ENCODE measurements at places on chromosomes 11 and 22.
A peak's percentile ranks its signal among the peaks of the same experiment; 100 is the strongest.

DNA sequence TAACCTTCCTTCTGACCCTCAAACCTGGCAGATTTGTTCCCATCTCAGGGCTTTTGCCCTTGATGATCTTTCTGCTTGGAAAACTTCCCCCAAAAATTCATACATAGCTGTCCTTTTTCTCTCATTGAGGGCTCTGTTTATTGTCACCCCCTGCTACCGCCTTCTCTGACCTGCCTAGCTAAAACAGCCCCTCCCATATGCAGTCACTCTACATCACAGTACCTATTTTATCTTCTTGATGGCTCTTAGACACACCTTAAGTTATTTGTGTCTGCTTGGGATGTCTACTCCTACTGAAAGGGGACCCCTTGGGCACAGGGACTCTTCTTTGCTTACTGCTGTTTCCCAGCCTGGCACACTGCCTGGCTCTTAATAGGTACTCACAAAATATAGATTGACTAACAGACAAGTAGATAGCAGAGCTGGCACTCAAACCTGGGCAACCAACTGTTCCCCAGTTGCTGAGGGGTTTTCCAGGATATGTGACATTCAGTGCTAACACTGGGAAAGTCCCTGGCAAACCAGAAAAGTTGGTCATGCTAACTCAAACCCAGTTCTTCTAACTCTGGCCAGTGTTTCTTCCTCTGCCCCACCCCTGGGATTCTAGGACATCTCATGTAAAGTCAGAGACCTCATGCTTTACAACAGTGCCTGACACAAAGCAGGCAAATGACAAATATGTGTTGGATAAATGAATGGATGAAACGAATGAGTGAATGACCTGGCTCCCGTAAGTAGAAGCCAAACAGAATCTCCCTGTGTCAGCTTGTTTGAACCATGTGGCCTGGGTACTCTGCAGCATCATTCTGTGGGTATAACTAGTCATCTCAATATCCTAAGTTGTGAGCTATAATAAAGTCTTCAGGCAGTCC is 19.8 kb upstream of the FJX1 start:
- peak; percentile 30 for DNase-seq

DNA sequence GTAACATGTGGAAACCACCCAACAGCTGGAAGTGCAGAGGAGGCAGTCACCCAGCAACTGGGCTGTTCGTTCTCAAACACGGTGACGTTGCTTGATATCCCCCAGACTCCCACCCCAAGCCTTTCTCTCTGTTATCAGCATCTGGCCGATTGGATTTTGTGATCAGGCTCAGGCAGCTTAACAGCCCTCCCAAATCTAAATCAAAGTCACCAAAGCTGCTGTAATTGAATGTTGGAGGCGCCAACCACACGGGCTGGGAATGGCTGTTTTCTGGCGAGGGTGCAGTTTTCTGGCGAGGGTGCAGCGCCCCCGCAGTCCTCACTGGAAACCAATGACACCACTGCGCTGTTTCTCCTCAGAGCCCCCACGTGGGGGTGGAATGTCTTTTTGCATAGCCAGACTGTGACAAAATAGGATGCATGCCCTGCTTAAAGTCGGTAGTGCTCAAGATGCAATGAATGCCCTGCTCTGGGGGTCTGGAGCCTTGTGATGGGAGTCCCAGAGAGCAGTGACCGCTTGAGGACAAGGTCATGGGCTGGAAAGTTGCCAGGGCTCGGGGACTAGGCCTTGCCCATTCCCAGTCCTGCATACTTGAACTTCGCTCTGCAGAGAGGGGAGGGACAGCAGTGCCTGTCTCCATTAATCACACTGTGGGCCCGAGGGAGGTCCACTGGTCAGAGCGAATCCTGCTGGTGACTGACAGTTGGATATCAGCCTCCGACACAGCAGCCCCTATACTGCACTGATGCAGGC is 105.3 kb downstream of the MORC2 start:
- no peak for DNase-seq

DNA sequence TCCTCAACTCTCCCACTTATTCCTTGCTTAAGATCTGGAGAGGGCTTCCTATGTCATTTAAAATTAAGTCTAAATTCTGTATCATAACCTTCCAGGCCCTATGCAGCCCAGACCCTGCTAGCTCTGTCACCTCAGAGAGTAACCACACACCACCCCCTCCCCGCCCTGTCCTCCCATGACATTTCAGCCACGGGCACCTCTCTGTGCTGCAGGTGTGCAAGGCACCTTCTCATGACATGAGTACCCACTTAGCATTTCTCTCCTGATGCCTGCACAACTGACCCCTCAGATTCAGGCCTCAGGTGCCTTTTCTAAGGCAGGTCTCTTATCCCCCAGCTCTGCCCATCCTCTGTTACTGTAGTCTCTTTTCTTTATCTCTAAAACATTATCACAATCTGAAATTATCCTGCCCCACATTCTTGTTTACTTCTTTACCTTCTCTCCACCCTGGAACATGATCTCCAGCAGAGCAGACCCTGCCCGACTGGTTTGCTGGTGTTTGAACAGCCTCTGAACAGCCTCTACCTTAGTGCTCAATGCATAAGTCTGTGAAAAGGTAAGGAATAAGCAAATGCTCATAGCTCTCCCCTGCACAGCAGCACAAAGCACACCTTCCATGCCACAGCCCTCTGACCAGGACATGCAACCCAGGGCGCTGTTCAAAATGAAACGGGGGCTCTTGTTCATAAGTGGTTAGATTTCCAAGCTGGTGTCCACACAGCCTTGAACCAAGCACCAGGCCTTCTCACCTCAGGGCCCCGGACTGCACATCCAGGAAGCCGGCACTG is 196.1 kb upstream of the B3GAT1 start:
- no peak for DNase-seq

DNA sequence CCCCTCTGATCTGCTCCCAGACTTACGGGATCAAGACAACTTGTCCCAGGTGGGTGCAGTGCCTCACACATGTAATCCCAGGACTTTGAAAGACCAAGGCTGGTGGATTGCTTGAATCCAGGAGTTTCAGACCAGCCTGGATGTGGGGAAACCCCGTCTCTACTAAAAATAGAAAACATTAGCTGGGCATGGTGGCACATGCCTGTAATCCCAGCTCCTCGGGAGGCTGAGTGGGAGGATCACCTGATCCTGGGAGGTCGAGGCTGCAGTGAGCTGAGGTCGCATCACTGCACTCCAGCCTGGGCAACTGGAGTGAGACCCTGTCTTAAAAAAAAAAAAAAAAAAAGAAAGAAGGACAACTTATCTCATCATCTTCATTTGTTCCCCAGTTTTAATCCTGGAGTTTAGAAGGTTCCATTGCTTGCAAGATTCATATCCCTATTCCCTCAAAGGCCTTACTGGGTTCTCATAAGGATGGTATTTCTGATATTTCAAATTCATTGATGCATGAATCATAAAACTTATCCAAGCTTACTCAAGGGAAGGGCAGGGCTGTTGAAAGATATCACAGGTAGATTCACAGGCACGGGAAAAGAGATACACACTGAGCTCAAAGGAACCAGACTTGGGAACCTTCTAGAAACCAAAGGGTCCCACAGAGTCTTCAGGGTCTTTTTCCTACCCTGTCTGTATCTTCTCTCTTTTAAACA is 14.6 kb downstream of the ENDOD1 start:
- no peak for DNase-seq

DNA sequence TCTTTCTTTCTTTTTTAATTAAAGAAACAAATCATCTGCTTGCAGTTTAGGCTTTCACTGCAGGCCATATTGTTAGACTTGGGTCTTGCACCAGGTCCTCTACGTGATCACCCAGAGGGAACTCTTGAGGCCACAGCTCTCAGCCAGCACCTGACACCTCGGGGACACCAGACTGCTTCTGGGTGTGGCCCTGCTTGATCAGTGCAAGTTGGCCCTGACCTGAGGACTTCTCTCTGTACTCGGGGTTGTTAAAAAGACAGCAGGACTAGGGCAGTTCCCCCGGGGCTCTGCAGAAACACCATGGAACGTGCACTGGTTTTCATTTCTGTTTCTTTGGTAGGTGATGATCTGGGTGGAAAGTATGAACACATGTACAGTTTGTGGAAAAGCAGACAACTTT is 51.2 kb upstream of the MYO18B start:
- DNase-seq = no peak

- no peak for DNase-seq
Measured at GRCh38 chr11:28584992-28585391, 476.8 kb downstream of the METTL15 start.

DNA sequence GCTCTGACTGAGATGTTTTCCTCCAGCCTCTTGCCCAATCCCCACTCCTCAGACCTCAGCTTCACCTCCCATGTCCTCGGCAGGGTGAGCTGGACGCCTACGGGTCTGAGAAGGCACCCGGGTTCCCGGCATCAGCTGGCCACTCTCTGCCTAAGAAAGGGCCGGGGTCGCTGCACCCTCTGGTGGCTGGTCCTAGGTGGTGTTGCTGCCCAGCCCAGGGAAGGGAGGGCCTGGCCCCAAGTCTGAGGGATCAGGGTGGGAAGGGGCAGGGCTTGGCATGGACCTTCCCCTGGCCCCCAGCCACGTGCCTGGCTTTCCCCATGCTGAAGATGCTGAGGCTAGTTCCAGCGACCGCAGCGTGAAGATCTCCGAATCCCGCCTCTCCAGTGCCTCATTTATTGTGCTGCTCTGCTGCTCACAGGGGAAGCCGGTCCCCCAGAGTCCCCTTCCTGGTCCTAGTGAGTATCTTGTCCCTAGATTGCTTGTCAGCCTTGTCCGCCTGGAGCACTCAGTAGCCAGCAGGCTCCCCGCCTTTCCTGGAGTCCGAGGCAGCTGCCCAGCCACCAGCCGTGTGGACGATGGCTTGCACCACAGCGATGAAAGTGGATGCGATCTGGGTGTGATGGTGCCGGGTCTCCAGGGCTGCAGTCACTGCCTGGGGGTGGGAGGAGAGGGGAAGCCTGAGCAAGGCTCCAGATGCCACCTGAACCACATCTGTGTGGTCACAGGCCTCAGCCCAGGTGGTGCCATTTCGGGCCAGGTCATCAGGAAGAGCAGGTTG is 2.9 kb upstream of the GGT5 start:
- no peak for DNase-seq

DNA sequence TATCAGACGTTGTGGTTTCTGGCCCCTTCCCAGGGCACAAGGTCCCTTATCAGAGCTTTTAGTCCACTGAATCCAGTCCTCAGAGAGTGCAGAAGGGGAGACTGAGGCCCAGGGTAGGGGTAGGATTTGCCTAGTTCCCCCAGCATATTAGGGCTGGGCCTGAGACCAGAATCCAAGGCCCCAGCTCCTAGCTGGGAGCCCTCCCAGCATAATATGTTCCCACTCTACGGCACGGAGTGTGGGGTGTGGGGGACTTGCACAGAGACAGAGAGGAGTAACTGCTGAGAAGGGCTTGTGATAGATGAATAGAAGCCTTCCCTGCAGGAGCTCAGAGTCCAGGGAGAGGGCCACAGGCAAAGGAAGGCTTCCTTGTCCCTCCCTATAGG is 43.8 kb downstream of the NEU3 start:
- DNase-seq = no peak

GRCh38 chr11:3197878-3198528 is 20.6 kb downstream of the MRGPRG start:
- no peak for DNase-seq

- no peak for DNase-seq
Measured at GRCh38 chr22:28344918-28345703, 334.5 kb downstream of the TTC28 start.

- no peak for DNase-seq
Measured at GRCh38 chr11:12377106-12377823, at the start of gene PARVA. TSS of gene PARVA (plus strand) at chr11:12377571. CDS start at chr11:12377648, 77 bp downstream.

DNA sequence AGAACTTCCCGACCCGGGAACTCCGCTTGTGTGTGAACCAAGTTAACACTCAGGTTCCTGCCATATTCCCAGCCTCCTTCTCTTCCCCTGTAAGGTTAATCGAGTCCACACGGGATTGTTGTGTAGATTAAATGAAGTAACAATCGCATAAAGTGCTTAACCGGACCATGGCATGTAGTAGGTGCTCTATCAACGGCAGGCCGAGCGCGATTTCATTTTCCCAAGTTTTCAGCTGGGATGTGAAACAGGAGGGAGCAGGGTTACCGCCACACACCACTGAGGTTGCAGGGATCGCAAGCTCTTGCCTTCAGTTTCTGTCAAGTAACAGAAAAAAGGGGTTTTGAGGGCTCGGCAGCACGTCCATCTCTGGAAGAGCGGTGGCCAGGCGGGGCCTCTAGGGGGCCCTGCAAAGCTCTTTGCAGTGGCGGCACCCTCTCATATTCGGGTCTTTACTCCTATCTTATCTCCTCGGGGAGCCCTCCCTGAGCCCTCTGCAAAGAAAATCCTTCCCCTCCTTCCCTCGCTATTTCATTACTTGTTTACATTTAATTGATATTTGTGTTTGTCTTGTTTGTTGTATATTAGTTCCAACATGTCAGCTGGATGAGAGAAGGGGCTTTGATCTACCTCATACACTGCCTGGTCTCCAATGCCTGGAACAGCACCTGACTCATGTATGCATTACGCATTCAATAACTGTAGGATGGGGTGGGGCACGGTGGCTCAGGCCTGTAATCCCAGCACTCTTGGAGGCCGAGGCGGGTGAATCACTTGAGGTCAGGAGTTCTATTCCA is 816 bp upstream of the PLEKHA7 start:
- DNase-seq = no peak

GRCh38 chr11:118171269-118172062 is 5.0 kb downstream of the SCN2B start:
- peak; percentile 4 for DNase-seq

DNA sequence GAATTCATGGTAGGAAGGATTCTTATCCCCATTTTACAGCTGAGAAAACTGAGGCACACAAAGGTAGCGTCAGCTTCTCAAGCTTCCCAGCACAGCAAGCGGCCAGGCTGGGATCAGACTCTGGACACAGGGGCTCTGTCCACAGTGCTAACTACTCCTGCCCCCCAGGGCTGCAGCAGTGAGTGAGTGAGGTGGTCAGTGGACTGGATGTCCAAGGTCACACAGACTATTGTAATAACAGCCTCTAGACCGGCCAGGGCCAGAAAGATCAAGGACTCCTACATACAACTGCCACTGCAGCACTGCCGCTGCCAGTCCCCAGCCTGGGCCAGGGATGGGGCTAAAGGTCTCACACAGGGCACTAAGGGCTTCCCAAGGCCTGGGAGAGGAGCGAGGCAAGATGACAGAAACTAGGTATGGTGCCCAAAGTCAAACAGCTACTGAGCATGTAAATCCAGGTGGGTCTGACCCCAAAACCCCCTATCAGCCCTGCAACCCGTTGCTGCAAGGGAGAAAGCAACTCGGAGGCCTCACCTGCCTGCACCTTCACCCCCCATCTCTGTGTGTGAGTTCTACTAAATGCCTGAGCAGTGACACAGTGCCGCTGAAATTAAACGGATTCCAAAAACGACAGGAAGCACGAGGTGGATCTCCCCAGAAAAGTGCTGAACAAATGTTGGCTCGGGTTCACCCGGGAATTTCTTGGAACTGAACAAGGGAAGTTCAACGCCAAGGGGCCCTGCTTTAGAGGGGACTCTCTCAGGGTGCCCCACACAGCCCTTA is 161.8 kb upstream of the GRK3 start:
- DNase-seq = no peak
